ENCODE measurements at places on chromosomes 4 and X. TPM values are rescaled to one million over a fixed set of nuclear protein-coding genes. Genes with fewer than 3 reads are reported as not detected.

DNA sequence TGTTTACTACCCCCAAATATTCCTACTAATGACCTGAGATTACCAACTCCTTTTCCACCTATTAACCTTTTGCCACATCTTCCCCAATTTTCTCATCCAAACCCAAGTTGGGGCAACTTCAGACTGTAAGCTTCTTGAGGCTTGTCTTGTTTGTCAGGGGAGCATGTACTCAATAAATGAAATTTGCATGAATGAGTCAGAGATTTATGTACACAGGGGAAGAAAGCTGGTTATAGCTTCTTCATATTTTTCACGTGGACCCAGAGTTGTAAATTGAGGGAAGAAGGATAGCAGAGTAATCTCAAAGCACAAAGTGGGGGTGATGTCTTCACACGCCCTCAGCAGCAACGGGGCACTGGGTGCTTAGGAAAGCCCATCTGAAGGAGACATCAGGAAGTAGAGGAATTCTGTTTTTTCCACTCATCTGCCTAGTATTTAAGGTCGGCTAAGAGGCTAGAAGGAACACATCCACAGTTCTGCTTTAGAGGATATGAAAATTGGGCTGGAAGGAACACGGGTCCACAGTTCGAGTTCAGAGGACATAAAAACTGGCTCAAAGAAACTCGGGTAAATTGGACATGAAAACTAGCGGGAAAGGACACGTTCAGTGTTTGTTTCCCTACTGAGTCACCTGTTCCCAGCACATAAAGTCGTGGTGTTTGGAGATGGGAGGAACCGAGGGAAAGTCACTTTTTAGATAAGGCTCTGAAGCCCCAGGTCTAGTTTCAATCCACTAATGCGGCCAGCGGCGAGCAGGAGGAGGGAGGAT is 696 bp upstream of the CA5B start:
- no peak for DNase-seq

GRCh38 chrX:23385242-23385641 is 50.6 kb downstream of the PTCHD1 start:
- DNase-seq = no peak

- no peak for DNase-seq
Measured at GRCh38 chr4:126532527-126532926, 1100.2 kb upstream of the INTU start.

GRCh38 chrX:110944751-110945675 is 149.4 kb upstream of the CHRDL1 start:
- DNase-seq = no peak

DNA sequence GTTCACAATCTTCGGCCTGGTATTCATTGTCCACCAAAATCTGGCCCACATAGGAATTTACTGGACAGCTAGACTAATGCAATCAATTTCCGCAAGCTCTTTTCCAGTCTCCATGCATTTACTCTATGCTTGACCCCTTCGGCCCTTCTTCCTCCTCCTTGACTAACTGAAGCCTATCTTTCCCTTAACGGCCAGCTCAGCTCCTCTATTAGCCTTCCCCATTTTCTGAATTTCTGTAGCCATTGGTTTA is 1.2 kb upstream of the PHKA2 start:
- DNase-seq = no peak

- DNase-seq = no peak
Measured at GRCh38 chrX:48786341-48786800, at the start of gene GATA1. Gene GATA1 (plus strand): TSS chrX:48786590. CDS start chrX:48791110, 4,520 bp downstream.

- DNase-seq = no peak
Measured at GRCh38 chr4:168059251-168059650, 33.1 kb upstream of the ANXA10 start.

- no peak for DNase-seq
Measured at GRCh38 chr4:145719752-145720624, 40.0 kb downstream of the C4orf51 start.

GRCh38 chr4:162645381-162645780 is 481.6 kb upstream of the FSTL5 start:
- no peak for DNase-seq

DNA sequence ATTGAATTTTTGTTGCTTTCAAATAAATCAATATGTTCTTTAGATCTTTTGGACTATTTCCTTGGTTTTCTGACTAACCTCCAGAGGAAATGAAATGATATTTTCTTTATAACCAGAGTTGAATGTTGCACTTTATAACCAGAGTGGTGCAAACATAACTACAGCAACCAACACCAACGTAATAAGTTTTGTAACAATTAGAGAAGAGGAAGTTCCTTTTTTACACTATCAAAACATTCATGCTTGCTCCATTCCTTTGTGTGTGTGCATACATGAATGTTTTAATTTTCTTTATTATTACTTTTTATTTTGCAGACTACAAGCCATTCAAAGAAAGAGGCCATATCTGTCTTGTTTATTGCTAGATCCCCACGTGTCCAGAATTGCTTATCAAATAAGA is 193.0 kb upstream of the PPP3CA start:
- DNase-seq = no peak

- no peak for DNase-seq
Measured at GRCh38 chr4:118736900-118737299, 51.7 kb downstream of the METTL14 start.

The PITX2 gene
- 57.9 TPM for total RNA-seq

The RTL3 gene
- total RNA-seq = not detected

The SLITRK4 gene
- 14.2 TPM for total RNA-seq

The ZNF157 gene
- not detected for total RNA-seq

The ABCG2 gene
- 0.69 TPM for total RNA-seq

All from psoas muscle (tissue), 8 donors.